ENCODE measurements at places on chromosomes 2 and 18.

- no peak for DNase-seq
Measured at GRCh38 chr2:221235941-221236340, 336.2 kb downstream of the EPHA4 start.

- DNase-seq, result no peak
Measured at GRCh38 chr2:174280596-174280995, 32.3 kb upstream of the OLA1 start.

DNA sequence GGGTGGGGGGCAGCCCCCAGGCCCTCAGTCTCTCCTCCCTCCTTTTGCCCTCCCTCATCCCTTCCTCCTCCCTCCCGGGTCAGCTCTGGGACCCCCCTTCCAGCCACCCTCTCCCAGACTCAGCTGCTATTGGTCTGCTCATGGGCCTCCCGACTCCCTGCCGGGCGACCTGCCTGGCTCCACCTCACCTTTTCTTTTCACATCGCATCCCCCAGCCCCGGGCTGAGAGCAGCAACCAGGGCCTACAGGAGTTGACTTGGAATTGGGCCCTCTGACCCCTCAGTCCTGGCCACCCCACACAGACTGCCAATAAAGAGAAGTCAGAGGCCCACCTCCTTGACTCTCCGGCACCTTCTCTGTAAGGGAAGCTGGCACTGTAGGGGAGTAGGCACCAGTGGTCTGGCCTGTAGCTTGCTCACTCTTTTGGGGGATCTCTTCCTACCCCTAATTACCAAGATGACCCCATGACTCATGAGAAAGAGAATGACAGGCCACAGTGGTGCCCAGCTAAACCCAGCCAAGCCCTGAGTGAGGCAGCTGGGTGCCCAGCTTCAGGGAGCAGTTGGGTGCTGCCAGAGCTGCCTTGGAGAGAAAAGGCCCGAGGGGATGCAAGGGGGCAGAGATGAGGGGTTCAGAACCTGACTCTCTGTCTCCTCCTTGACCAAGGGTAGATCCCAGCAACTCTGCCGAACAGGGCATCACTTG lies 2.0 kb upstream of the ECEL1 start:
- no peak for DNase-seq

- DNase-seq, result no peak
Measured at GRCh38 chr2:167820488-167820887, 426.9 kb downstream of the STK39 start.

DNA sequence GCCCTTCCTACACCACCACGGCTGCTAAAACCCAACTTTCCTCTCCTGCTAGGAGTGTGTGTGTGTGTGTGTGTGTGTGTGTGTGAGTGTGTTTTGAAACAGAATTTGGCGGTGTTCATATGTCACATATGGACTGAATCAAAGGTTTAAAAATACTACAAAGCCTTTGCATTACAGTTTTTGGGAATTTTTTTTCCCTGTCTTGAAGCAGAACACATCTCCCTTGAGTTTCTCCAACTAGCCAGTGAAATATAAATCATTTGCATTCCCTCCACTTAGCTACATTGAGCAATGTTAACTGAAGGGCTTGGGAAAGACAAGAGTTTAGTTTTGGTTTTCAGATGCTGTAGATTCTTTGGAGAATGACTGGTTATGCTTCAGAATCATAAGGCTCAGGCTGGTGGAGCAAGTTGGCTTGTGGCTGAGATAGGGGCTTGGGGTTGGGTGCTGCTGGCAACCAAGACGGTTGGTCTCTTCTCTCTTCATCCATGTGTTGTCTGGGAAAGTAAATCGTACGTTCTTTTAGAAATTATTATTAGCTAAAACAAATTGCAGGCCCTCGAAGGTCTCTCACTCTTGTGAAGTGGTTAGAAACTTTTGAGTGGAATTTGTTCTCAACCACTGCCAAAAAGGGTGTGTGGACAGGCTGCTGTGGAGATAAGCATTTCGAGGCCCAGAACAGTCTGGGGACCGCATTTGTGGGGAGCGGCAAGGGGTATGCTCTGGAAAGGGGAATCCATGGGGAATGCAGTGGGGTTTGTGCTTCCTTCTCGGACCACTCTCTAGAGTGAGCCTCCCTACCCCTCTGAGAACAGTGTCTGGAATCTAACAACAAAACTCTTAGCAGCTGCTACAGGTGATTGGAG lies 1.4 kb downstream of the NRP2 start:
- DNase-seq, result no peak

GRCh38 chr2:194445226-194445625 lies 1211.8 kb upstream of the SLC39A10 start:
- DNase-seq, result no peak

GRCh38 chr2:238075397-238075796 lies 14.6 kb downstream of the SCLY start:
- DNase-seq, result no peak

DNA sequence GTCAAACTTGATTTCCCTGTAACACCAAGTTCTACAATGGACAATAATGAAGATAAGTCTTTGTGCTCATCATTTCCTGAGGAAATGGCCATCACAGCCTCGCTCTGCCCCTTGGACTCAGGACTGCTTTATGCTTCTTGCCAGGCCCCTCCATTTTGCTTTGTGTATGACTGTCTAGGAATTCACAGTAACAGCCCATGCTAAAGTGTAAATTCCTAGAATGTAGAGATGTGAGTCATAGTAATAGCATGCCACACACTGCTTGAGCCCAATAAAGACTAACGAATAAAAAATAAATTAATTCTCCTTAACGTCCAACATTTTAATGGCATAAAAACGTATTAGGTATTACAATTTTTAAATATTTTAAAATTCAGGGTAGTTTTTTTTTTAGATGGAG lies 226.5 kb downstream of the PID1 start:
- no peak for DNase-seq

DNA sequence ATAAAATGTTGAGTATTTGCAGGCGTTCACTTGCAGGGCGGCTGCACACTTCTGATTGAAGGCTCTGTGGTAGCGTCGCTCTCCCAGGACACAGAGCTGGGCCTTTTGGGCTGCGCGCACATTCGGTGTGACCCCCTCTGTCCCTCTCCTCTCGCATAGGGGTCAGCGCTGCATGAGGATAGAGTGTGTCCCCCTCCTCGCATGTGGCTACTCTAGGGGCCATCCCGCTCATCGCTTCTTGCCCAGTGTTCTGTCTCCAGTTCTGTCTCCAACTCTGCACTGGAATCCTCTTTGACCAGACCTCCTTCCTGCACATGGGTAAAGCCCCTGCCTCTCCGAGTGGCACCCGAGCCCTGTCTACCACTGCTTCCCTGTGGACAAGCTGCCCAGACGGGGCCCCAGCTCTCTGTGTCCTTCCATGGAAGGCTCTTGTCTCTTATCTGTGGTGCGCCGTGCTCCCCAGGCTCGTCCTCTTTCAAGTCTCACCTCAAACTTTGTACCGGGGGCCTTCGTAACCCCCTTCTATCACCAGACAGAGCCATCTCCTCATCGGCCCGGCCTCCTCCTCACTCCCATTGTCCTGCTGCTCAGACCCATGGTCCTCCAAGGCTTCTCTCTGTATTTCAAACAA lies 278.0 kb upstream of the HDAC4 start:
- no peak for DNase-seq

DNA sequence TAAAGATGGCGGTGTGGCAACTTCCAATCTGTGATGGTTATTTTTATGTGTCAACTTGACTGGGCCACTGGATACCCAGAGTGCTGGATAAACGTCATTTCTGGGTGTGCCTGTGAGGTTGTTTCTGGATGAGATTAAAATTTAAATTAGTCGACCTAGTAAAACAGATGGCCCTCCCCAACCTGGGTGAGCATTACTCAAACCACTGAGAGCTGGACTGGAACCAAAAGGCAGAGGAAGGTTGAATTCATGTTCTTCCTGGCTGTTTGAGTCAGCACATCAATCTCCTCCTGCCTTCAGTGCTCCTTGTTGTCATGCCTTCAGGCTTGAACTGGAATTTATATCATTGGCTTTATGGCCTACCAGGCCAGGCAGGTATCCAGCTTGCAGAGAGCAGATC lies 190.8 kb upstream of the RGPD4 start:
- no peak for DNase-seq

DNA sequence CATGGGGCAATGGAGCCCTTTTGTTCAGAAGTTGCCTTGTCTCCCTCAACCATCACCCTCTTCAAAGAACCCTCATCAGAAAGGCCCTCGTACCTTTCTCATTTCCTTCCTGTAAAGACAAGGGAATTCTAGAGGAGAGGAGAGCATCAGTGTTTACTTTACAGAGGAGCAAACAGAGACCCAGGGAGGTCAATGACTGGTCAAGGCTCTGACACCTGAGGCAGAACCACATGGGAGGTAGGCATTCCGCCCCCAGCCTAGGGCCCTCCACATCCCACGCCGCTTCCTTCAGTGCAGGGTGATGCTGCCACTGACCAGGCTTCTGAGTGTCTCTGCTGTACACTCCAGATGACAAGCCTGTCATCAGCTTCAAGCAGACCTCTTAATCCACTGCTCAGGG lies 104.7 kb downstream of the NRP2 start:
- DNase-seq, result no peak

DNA sequence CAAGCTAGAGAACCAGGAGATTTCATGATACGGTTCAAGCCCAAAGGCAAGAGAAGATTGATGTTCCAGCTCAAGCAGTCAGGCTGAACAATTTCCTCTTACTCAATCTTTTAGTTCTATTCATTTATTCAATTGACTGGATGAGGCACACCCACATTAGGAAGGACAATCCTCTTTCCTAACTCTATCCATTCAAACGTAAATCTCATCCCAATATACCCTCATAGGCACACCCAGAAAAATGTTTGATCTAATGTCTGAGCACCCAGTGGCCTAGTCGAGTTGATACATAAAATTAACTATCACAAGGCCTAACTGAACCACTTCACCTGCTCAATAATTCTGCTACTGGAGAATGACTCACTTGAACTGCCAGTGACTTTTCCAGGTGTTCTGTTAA lies 180.7 kb downstream of the RAD51AP2 start:
- DNase-seq, result no peak

DNA sequence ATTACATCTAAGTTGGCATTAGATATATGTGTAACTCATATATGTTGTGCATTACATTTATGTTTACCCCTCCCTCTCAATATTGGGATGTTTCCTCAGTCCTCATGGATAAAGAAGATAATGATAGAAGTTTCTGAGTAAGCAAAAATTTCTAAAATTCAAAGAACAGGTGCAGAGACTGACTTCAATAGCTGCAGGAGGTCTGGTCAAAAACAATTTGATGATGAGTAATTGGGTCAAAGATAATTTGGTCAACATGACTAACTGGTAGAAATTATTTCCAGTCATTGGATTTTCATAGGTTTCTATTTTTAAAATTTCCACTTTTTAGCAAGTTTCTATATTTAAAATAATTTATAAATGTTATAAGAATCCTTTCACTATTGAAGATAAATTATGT lies 1130.9 kb upstream of the SLC39A10 start:
- no peak for DNase-seq

GRCh38 chr2:202780514-202781021 lies 91.0 kb downstream of the ICA1L start:
- no peak for DNase-seq

- DNase-seq, result no peak
Measured at GRCh38 chr2:204726831-204727230, 181.6 kb downstream of the PARD3B start.

DNA sequence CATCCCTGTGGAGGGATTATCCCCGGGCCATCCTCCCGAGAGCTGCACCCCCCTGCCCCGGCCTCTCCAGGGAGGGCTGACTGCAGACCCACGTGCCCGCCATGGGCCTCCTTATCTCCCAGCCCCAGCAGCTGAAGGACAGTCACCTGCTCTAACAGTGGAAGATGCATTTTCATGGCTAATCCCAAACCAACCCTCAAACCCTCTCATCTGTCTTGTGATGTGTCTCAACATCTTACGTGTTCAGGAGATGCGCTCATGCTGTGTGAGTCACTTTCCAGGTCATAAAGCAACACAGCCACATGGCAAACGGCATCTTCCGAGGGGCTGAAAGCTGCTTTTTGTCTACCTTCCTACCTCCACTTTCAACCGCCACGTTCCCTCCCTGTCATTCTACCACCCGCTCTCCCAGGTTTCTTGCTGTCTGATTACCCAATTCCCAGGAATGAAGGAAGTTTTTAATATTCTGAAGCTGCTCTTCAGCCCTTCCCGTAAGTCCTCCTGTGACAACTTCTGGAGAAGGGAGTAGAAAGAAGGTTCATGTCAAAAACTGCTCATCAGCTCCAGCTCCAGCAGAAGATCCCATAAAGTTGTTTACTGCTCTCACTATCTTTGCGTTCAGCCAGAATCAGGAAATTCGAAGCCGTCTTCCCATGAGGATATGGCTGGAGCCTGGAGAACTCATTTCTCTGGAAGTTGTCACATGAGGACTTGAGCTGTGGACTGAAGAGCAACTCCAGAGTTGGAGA lies 54.5 kb downstream of the MBP start:
- DNase-seq, result no peak

DNA sequence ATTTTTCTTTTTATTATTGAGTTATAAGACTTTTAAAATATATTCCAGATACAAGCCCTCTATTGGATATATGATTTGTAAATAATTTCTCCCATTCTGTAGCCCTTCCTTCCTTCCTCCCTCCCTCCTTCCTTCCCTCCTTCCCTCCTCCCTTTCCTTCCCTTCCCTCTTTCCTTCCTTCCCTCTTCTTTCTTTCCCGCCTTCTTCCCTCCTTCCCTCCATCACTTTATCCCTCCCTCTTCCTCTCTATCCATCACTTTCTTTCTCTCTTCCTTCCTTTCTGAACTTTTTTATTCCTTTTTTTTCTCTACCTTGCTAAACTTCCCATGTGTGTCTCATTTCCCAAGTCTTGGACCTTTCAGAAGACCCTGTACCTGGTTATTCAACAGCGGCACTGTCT lies 45.5 kb upstream of the ELOA2 start:
- DNase-seq, result no peak

GRCh38 chr2:29517413-29517812 lies 402.2 kb downstream of the CLIP4 start:
- no peak for DNase-seq

- DNase-seq, result no peak
Measured at GRCh38 chr18:2412281-2412680, 159.0 kb downstream of the METTL4 start.

- no peak for DNase-seq
Measured at GRCh38 chr18:59724103-59724502, 26.9 kb upstream of the CCBE1 start.

- DNase-seq, result no peak
Measured at GRCh38 chr2:46580416-46580815, 101.1 kb downstream of the TMEM247 start.

- DNase-seq, result no peak
Measured at GRCh38 chr2:110820128-110820527, 87.8 kb downstream of the ACOXL start.

DNA sequence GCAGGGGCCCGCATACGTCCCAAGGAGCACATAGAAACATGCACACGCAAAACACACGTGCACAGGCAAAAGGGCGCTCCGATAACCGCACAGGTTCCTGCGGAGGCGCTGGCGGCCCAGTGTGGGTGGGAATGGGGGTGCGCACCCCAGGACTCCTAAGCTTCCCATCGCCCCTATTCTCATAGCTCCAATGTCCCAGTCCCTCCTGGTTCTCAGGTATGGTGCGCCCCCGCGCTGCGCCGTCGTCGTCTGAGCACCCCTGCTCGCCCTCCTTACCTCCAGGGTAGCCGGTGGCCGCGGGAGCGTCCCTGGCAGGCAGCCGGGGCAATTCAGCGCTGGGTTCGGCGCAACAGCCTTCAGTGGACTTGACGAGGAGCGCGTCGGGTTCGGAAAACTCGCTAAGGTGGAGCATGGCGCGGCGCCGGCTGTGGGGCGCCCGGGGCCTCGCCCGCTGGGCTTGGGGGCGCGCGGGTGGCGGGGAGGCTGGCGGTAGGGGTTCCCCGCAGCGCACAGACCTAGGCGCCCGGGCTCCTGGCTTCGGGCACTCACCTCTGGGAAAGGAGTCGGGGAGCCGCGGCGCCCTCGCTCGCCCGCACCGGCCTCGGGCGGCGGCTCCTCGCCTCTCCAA lies 328 bp downstream of the EGR4 start:
- no peak for DNase-seq
